AG04450 (cell line): ENCODE measurements at places on chromosomes 7 and 10.
A peak's percentile ranks its signal among the peaks of the same experiment; 100 is the strongest.

DNA sequence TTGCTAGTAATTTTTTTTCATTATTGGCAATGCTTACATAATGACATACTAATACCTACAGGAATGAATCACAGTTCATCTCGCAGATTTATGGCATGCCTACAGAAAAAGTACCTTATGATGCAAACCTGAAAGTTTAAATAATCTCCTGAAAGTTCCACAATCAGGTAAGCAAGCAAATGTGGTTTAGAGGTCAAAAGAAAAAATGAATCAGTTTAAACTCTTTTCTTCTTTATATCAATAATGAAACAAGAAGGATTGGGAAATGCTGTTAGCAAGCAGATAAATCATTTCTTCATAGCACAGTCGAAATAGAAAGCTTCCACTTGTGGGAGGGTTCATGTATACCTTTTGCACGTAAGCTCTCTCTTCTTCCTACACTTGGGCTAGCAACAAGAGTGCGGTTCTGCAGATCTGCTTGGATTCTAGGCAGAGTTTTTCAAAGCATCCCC is 53.7 kb upstream of the MTPN start:
- no peak for DNase-seq

- no peak for DNase-seq
Observed at GRCh38 chr10:76459016-76459730, 1027.7 kb downstream of the LRMDA start.

GRCh38 chr7:16399916-16400892 is 21.1 kb downstream of the CRPPA start:
- DNase-seq = no peak

- no peak for DNase-seq
Observed at GRCh38 chr7:90181485-90181884, 27.2 kb downstream of the STEAP1 start.

DNA sequence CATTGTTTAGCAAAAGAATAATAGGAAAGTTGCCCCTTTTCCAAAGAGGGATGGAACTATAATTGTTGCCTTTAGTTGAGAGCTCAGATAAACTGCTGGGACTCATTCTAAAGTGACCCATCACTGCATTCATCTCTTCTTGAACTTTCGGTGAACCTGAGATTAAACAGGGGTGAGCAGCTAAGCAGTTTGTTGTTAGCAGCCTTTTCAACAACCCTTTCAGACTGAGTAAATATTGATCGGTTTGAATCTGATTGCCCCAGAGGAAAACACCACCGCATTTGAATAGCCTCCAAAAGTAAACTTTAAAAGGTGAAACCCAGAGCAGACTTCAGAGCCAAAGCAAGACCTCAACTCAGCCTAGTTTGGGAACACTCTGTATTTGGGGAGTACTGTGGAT is 4.7 kb downstream of the HOXA1 start:
- no peak for DNase-seq

- DNase-seq = no peak
Observed at GRCh38 chr7:98358706-98359105, 42.2 kb downstream of the BAIAP2L1 start.

DNA sequence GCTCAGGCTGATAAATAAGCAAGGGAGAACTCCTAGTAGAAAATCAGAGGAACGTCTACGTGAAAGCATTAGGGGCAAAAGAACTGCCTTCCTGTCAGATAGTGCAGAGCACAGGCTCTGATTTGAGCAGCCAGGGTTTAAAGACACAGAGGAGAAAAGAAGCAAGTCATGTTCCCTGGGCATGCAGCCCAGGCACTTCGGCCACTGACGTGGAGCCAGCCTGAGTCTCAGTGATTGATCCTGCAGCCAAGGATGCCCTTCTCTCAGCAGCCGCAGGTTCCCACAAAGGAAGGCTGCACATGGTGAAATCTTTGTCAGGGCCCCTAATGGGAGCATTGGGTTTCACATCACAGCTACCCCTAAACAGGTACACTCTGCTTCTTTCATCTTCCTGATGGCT is 161.7 kb upstream of the HPS1 start:
- DNase-seq = no peak

- no peak for DNase-seq
Observed at GRCh38 chr10:129400426-129400825, 66.6 kb upstream of the MGMT start.

DNA sequence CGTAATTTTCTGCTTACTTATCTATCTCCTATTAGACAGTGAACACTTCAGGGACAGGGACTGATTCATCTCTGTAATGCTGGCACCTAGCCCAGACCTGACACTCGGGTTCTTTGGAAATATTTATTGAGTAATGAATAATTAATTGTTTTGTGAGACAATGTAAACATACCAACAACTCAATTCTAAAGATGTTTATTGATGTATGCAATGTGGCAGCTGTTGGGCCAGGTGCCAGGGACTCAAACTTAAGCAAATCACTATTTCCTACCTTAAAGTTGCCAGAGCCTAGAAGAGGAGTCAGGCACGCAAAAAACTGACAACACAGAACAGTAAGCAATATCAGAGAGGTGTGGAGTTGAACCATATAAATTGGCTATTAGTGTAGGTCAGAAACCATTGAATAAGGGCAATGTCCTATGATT is 63.6 kb upstream of the BMPER start:
- DNase-seq = no peak

DNA sequence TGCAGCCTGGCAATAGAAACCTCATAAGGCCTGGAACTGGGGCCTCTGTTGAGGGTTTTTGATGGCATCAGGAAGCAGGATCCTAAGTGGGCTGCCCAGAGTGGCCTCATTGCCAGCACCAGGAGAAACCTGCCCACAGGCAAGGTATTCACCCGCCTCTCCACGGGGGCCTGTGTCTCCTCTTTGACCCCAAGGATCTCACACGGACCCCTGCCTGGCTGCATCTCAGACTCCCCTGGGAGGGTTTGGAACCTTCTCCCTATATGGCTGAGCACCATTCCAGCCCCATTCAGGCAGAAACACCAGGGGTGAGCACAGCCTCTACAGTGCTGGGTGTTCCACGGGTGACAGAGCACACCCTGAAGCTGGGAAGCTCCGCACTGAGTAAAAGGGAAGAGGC is 14.6 kb upstream of the C10orf71 start:
- DNase-seq = no peak

DNA sequence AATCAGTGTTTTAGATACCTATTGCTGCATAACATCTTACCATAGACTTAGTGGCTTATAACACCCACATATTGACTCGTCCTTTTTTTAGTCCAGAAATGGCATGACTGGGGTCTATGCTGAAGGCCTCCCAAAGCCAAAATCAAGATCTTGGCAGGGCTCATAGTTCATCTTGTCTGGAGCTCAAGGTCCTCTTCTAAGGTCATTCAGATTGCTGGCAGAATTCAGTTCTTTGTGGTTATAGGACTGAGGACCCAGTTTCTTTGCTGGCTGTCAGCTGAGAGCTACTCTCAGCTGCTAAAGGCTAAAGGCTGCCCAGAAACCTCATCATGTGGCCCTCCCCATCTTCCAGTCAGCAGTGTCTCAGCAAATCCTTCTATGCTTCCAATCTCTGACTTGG is 165.5 kb downstream of the FAM107B start:
- no peak for DNase-seq

- peak; percentile 18 for DNase-seq
Observed at GRCh38 chr10:8069627-8070026, 15.1 kb downstream of the GATA3 start.

DNA sequence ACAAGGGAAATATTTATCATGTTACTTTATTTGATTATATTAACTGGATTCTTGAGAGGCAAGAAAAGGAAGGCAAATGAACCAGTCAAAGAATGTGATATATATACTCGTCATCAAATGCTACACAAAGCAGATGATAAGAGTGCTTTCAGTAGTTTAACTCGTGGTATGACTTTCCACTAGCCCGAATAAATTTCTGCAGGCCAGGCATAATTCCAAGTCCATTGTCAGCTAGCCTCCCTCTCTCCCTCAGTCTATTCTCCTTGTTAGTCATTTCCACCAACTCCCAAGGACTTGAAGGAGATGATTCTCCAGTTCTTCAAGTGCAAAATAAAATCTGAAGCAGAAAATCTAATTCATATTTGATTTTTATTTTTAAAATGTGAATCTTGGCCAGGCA is 190.5 kb downstream of the GLI3 start:
- DNase-seq = peak; percentile 11

GRCh38 chr10:125101049-125101448 is 59.3 kb downstream of the CTBP2 start:
- DNase-seq = no peak

GRCh38 chr10:97307441-97307840 is 11.6 kb upstream of the FRAT1 start:
- DNase-seq = no peak

GRCh38 chr7:69443136-69443535 is 155.1 kb upstream of the AUTS2 start:
- no peak for DNase-seq

DNA sequence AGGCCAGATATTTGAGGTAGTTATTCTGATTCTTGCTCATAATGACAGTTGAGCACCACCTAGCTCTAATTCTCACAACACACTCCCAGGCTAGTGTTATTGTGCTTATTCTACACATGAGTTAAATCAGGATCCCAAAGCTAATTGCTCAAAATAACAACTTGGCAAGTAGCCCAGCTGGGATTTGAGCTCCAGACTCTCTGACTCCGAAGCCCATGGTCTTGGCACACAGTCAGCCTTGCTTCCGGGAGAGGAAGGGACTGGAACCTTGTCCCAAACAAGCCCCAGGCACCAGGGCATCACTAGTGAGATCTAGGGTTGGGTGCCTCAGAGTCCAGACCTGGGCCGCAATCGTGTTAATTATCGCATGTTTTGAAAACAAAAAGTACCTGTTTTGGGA is 101.4 kb downstream of the GPAM start:
- DNase-seq = no peak

DNA sequence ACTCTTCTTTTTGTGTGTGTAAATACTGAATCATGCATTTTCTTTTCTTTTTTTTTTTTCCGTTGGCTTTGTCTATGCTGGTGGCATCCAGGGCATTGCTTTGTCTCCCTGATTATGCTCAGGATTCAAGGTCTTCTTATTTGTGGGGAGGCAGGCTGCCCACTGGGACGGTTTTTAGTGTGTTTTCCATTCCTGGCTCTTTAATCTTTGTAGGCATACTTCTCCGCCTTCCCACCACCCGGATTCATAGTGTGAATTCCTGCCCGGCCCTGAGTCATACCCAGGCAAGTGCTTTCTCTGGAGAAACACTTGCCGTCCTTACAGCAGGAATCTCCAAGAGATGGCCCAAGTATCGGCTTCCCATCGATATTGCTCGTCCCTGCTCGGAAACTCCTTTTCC is 5.2 kb downstream of the ZNF655 start:
- DNase-seq = peak; percentile 26

DNA sequence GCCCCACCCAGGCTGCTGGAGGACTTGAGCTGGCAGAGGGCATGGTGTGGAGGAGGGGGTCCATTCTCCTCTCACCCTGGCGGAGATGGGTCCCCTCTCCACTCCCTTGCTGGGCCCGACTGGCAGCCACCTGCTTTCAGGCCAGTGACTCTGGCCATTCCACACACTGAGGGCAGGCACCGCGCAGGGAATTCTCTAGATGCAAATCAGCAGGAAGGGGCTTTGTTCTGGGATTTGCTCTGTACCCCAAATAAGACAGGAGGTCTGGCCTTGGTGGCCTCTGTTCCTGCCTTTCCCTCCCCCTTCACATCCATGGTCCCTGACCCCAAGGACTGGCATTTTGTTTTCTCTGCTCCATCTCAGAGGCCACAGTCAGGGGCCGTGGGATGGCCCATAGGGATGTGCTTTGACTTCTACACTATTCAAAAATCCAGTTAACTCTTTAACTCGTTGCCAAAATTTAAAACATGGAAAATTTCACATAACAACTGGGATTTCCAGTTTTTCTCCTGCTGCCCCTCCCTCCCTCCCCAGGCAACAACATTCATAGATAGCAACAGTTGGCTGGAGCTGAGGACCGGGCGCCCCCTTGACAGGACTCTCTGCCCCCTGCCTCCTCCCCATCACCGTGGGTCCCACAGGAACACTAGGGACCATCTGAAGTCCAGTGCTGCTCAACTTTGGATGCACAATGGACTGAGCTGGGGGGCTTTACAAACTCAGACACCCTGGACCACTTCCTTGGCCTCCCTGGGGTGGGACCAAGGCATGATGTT is 33.9 kb downstream of the PPIF start:
- DNase-seq = no peak

GRCh38 chr10:101031796-101032636 is 982 bp downstream of the SFXN3 start:
- no peak for DNase-seq

- DNase-seq = no peak
Observed at GRCh38 chr7:95469187-95469586, 16.6 kb upstream of the ASB4 start.

- no peak for DNase-seq
Observed at GRCh38 chr7:120989257-120990220, 1.0 kb downstream of the CPED1 start.

DNA sequence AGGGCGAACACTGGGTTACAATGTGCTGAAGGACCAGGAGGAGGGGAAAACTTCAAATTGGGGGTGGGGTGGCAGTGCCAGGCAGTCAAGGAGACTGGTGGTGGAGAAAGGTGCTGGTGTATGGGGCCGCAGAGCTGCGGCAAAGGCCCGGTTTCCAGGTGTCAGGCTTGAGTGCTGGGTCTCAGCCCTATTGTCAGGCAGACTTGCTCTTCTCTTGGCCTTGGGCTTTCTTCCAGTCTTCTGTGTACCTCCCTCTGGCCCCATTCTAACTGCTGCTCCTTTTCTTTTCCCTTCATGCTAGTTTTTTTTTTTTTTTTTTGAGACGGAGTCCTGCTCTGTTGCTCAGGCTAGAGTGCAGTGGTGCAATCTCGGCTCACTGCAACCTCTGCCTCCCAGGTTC is 51.0 kb downstream of the POLR3A start:
- no peak for DNase-seq

DNA sequence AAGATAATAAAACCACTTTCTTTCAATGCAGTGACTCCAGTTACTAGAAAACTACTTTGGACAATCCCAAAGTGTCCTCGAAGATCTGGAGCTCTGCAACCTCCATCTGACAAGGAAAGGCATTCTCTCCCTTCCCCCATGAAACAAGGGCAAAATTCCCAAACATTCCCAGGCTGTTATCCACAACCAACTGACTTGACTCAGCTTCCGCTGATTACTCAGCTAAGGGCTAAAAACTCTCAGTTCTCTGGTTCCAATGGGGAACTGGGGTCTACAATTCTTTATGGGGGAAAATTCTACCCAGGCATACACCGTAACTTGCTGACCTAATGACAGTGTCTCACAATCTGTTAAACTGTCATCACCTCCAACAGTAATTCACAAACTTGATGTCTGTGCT is 48.4 kb downstream of the SFMBT2 start:
- no peak for DNase-seq
